Mucosa of descending colon (tissue), 3 donors: ENCODE measurements at places on chromosomes 2 and 18. TPM values are rescaled to one million over a fixed set of nuclear protein-coding genes. Genes with fewer than 3 reads are reported as not detected.

DNA sequence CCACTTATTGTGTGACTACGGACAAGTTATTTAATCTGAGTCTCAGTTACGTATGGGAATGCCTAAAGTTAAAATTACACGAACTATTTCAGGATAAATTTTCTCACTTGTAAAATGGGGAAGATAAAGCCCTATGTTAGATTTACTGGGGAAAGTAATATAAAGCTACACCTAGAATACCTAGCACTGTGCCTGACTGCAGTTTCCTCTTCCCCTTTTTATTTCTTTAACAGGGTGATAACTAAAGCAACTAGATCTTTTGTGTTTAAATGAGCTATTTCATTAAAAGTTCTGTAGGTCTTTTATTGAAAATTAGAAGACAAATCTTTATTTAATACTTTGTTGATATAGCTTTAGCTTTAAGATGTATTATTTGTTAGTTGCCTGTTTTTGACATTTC, 5.0 kb downstream of the B3GNT2 start:
- no peak for DNase-seq

DNA sequence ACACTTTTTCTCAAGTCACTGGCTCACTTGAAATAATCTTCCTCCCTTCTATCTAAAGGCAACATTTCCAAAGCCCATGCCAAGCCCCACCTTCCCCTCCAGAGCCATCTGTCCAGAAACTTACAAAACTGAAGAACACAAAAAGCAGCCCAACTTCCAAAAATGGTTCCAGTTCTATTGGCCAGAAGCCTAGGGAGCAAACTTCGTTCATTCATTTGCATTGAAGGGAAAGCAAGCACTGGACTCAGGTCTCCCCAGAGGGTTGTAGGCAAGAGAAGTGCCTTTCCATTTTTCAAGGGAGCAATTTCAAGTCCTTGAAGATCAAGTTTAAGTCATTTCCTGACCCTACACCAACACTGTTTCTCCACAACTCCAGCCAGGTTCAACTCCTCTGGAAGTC, 585.0 kb downstream of the BCL11A start:
- DNase-seq: no peak

- no peak for DNase-seq
These were observed 109.6 kb upstream of the UNC80 start for GRCh38 chr2:209662021-209662420.

- no peak for DNase-seq
These were observed 316.6 kb downstream of the FIGN start for GRCh38 chr2:163419000-163419830.

- DNase-seq: no peak
These were observed 262.3 kb downstream of the NRXN1 start for GRCh38 chr2:50769406-50770181.

DNA sequence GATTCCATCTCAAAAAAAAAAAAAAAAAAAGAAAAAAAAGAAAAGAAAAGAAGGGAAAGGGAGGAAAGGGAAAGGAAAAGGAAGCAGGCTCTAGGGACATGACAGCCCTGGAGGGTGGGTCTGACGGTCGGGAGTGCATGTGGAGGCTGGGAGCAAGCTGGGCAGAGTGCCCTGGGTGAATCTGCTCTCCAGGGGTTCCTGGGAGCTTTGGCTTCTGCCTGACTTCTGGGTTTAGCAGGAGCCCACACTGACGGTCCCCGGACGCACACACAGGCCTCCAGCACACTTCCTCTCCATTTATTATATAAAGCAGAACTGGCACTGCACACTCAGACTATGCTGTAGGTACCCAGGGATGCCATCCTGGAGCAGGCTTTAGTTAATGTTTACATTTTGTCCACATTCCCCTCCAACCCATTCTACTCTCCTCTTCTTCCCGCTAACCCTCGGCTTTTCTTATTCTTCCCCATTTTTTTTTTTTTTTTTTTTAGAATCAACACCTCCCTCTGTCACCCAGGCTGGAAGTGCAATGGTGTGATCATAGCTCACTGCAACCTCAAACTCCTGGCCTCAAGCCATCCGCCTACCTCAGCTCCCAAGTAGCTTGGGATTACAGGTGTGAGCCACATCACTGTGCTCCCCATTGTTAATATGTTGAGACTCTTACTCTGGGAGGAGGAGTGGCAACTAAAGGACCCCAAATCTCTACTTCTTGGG, 151.1 kb upstream of the SLC1A4 start:
- peak; percentile 36 for DNase-seq

- no peak for DNase-seq
These were observed 73.5 kb downstream of the ROCK2 start for GRCh38 chr2:11270891-11271290.

GRCh38 chr2:218471036-218471435, 52.1 kb downstream of the VIL1 start:
- no peak for DNase-seq

GRCh38 chr2:215833531-215834162, 179.7 kb downstream of the MREG start:
- no peak for DNase-seq

CTLA4 gene
- total RNA-seq: 0.51 TPM

KIF5C gene
- 2.5 TPM for total RNA-seq

RAB17 gene
- total RNA-seq: 62.8 TPM

FAM124B gene
- total RNA-seq: 1.4 TPM
